ENCODE measurements at places on chromosomes 4 and X. TPM values are rescaled to one million over a fixed set of nuclear protein-coding genes. Genes with fewer than 3 reads are reported as not detected.

CORIN gene
- total RNA-seq, result 0.86 TPM

SYNPO2 gene
- total RNA-seq, result 1.6 TPM

NALF2 gene
- 0.20 TPM for total RNA-seq

RTL9 gene
- total RNA-seq, result not detected
